Activated CD8-positive, alpha-beta memory T cell treated with anti-CD3 and anti-CD28 coated beads for 4 hours (primary cell): ENCODE measurements at places on chromosomes 2 and 18.

DNA sequence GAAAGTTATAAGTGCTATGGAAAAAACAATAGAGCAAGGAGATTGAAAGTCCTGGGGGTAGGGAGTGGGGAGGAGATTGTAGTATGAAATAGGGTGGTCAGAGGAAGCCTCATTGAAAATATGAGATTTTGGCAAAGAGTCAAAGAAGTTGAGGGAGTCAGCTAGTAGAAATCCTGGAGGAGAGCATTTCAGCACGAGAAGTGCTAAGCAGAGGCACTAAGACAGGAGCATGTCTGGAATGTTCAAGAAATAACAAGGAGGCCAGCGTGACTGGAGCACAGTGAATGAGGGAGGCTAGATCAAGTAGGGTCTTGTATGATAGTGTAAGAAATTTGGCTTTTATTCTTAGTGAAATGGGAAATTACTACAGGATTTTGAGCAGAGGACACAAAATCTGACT, 2.1 kb upstream of the TSPYL6 start:
- no peak for DNase-seq

DNA sequence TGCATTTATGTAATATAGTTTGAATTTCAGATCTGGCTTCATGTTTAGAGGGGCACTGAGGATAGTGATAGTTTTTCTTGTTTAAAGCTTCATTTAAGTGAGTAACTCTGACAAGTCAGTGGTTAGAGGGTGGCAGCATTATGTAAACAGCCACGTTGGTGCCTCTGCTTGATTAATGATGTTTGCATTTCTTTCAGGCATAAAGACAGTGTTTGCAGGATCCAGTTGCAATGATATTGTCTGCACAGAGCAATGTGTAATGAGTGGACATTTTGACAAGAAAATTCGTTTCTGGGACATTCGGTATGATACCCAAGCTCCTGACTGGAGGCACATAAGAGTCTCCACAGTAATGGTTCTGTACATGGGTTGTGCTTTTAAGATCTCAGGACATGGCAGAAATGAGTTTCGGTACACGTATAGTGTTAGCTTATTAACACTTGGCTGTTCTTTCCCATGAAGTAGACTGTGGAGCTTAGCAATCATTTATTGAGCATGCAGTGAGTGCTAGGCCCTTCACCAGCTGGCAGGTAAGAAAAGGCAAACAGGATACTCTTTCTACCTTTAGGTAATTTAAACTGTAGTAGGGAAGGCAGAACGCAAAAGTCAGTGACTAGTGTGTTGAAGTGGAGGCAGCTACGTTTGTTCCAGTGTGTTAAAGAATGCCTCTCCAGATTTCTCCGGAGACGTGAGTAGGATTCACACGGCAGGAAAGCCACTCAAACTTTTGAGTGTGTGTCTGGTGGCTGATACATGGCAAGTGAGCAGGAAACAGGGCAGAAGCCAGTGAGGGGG, 17.4 kb upstream of the SAG start:
- no peak for DNase-seq

DNA sequence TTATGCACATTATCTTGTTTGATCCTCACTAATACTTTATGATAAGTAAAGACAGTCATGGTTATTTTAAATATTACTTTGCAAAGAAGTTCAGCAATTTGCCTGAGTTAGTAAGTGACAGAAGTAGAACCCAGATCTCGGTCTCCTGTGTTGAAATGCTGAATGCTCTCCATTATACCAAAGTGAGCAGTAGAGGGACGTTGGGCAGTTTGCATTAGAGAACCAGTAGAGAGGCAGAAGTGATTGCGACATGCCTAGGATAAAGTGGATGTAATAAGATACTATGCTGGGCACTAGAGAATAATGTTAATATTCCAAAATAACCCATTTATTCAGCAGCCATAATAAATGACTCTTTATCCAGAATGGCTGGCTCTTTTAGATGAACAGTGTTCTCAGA, 201.0 kb downstream of the PMAIP1 start:
- no peak for DNase-seq

DNA sequence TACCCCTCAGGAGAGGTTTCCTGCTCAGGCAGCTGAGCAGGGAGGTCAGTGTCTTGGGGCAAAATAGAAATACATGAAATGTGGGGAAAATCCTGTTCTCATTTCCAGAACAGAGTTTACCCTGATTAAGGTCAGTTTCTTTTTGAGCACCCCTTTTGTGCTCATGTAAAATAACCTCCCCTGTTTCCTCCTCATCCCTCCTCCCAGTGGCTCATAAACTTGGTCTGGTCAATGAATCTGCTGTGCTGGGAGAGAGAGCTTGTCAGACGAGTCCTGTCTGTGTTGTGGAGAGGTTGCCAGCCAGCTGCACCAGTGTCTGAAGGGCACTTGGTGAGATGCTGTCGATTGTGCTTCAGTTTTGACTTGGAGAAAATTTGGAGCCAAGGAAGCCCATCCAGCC, 48.6 kb downstream of the NTSR2 start:
- no peak for DNase-seq

DNA sequence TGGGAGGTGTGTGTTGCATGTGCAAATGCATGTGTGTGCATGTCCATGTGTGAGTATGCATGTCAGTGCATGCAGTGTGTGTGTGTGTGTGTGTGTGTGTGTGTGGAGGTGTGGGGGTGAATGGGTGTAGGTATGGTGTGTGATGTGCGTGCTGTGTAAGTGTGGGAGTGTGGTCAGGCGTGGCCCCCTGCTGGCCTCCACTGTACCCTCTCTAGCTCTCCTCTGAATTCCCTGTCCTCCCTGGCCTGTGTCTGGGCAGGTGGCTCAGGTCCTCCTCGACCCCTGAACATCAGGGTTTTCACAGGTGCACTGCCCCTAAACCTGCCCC, 230.2 kb downstream of the CELF4 start:
- DNase-seq: no peak

GRCh38 chr2:25032901-25033300, 9.0 kb upstream of the EFR3B start:
- no peak for DNase-seq

DNA sequence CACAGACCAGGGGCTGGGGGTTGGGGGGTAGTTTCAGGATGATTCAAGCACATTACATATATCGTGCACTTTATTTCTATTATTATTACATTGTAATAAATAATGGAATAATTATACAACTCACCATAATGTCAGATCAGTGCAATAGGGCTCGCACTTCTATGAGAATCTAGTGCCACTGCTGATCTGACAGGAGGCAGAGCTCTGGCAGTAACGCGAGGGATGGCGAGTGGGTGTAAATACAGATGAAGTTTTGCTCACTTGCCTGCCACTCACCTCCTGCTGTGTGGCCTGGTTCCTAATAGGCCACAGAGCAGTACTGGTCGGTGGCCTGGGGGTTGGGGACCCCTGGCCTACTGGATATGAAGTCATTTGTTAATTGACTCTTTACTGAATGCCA, 190.5 kb downstream of the CLIP4 start:
- no peak for DNase-seq
